GF-D8 (cell line): ENCODE measurements at places on chromosomes 12 and 14.

- DNase-seq, result no peak
Measured at GRCh38 chr12:117452112-117452511, 90.7 kb upstream of the NOS1 start.

GRCh38 chr12:28065889-28066630 is 93.5 kb upstream of the PTHLH start:
- no peak for DNase-seq

GRCh38 chr14:25887251-25887878 is 710.5 kb downstream of the NOVA1 start:
- DNase-seq, result no peak

DNA sequence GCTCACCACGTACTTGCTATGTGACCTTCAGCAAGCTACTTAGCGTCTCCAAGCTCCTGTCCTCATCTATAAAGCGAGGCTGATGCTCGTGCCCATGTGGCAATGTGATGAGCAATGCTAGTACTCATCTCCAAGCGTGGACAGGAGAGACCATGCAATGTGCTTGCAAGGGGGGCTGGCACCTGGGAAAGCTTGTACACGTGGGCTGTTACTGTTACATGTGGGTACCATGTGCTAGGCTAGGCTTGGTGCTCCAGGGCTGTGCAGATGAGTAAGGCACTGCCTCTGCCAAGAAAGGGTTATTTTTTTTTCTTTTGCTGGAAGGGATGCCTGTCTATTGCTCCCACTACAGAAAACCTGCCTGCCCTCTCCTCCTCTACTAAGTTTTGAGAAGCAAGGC is 46.6 kb downstream of the TSPAN11 start:
- no peak for DNase-seq
